ENCODE measurements at places on chromosomes 4 and X. TPM values are rescaled to one million over a fixed set of nuclear protein-coding genes. Genes with fewer than 3 reads are reported as not detected.

USP17L10 gene
- not detected for total RNA-seq

PHKA2 gene
- 26.4 TPM for total RNA-seq

GRID2 gene
- total RNA-seq: not detected

SUV39H1 gene
- 4.5 TPM for total RNA-seq

PDZD4 gene
- total RNA-seq: 26.6 TPM

PASD1 gene
- total RNA-seq: not detected

TMEM175 gene
- total RNA-seq: 39.7 TPM

THOC2 gene
- 73.4 TPM for total RNA-seq

CLCN4 gene
- 3.7 TPM for total RNA-seq

MMRN1 gene
- not detected for total RNA-seq

MAGEB2 gene
- not detected for total RNA-seq

MGAT4D gene
- total RNA-seq: not detected

TRAPPC2 gene
- total RNA-seq: 14.8 TPM

CDX4 gene
- not detected for total RNA-seq

FHDC1 gene
- total RNA-seq: 22.3 TPM

NR3C2 gene
- total RNA-seq: 0.75 TPM

Data from osteocyte (in vitro differentiated cells).